Ovary (tissue), 10 donors: ENCODE measurements at places on chromosomes 1 and 21. TPM values are rescaled to one million over a fixed set of nuclear protein-coding genes. Genes with fewer than 3 reads are reported as not detected.

- H3K4me3 ChIP-seq: no peak overlapping the region
- H3K27ac ChIP-seq: no peak overlapping the region
- H3K36me3 ChIP-seq: no peaks in the 10 kb centered on the region
Measured at GRCh38 chr1:224251741-224252146, 68.7 kb downstream of the DEGS1 start.

Gene UMODL1
- 0.22 TPM for total RNA-seq

- no peaks in the 10 kb centered on the region for H3K36me3 ChIP-seq
- H3K4me3 ChIP-seq: no peak overlapping the region
- no peaks in the 10 kb centered on the region for H3K27me3 ChIP-seq
- DNase-seq: no peak
- H3K4me1 ChIP-seq: no peaks in the 10 kb centered on the region
Measured at GRCh38 chr1:204977318-204977717, 65.7 kb upstream of the CNTN2 start.

Gene GUCA2B
- not detected for total RNA-seq

DNA sequence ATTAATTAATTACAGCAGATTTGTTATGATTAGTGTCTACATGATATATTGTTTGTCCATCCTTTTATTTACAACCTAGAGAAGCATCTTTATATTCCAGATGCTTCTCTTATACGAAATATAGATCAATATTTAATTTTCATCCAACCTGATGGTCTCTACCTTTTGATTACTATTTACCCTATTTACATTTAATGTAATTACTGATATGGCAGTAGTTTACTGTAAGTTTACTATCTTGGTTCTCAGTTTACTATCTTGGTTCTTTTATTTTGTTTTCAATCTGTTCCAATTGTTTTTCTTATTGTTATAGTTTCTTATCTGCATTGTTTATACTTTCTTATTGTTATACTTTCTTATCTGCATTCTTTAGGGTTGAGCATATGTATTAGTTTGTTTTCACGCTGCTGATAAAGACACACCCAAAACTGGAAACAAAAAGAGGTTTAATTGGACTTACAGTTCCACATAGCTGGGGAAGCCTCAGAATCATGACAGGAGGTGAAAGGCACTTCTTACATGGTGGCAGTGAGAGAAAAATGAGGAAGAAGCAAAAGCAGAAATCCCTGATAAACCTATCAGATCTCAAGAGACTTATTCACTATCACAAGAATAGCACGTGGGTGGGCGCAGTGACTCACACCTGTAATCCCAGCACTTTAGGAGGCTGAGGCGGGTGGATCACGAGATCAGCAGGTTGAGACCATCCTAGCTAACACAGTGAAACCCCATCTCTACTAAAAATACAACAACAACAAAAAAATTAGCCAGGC is 28.9 kb downstream of the FAF1 start:
- DNase-seq: no peak
- H3K27ac ChIP-seq: no peak overlapping the region
- no peak overlapping the region for H3K4me3 ChIP-seq
- H3K4me1 ChIP-seq: no peaks in the 10 kb centered on the region
- no peaks in the 10 kb centered on the region for H3K36me3 ChIP-seq

Gene NR1I3
- total RNA-seq: not detected

- H3K4me3 ChIP-seq: no peak overlapping the region
- no peaks in the 10 kb centered on the region for H3K4me1 ChIP-seq
- DNase-seq: no peak
- no peak overlapping the region for H3K27ac ChIP-seq
- no peaks in the 10 kb centered on the region for H3K27me3 ChIP-seq
Measured at GRCh38 chr1:4004635-4005430, 104.8 kb upstream of the C1orf174 start.

DNA sequence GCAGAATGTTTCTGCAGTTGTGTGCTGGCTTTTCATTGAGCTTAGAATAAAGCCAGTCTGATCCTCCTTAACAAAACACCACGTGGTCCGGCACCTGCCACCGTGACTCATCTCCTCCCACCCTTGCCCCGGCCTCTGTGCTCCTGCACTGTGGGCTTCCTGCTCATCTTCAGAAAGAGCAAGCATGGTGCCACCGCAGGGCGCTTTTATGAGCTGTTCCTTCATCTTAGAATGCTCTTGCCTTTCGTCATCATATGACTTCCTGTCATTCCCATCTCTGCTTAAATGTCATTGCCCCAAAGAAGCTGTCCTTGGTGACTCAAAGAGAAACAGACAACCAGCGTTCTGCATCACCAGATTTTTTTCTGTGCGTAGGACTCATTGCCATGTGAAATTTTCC is 117.8 kb downstream of the HHAT start:
- H3K27me3 ChIP-seq: no peaks in the 10 kb centered on the region
- no peaks in the 10 kb centered on the region for H3K36me3 ChIP-seq
- no peak overlapping the region for H3K4me3 ChIP-seq
- no peaks in the 10 kb centered on the region for H3K4me1 ChIP-seq

GRCh38 chr1:235863699-235864093 is 3.0 kb downstream of the LYST start:
- no peaks in the 10 kb centered on the region for H3K27me3 ChIP-seq
- no peak overlapping the region for H3K4me3 ChIP-seq
- no peak for DNase-seq
- H3K36me3 ChIP-seq: no peaks in the 10 kb centered on the region
- peaks cover 7% of the 10 kb centered on the region for H3K4me1 ChIP-seq
- H3K27ac ChIP-seq: no peak overlapping the region

GRCh38 chr1:86387916-86388627 is 8.1 kb downstream of the ODF2L start:
- no peak for DNase-seq
- no peaks in the 10 kb centered on the region for H3K4me1 ChIP-seq
- no peak overlapping the region for H3K4me3 ChIP-seq
- no peak overlapping the region for H3K27ac ChIP-seq

Gene UBL4B
- not detected for total RNA-seq

DNA sequence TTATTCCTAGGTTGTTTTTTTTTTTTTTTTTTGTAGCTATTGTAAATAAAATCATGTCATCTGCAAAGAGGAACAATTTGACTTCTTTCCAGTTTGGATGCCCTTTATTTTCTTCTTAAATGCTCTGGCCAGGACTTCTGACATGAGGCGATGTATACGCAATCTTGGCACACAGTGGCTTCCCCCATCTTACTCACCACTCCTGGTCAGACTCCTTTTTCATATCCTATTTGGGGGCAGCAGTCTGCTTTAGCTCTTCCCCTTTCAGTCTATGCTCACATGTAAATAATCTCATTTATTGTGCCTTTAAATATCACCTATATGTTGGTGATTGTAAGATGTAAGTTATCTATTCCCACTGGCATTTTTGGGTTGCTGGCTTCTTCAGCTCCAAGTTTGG is 56.1 kb downstream of the SLAMF6 start:
- H3K27me3 ChIP-seq: no peaks in the 10 kb centered on the region
- no peaks in the 10 kb centered on the region for H3K4me1 ChIP-seq
- no peak overlapping the region for H3K4me3 ChIP-seq
- no peak overlapping the region for H3K27ac ChIP-seq
- H3K36me3 ChIP-seq: no peaks in the 10 kb centered on the region

Gene ADGRL2
- 64.8 TPM for total RNA-seq

- no peak overlapping the region for H3K4me3 ChIP-seq
- no peak overlapping the region for H3K27ac ChIP-seq
- H3K36me3 ChIP-seq: no peaks in the 10 kb centered on the region
- no peak for DNase-seq
Measured at GRCh38 chr21:31128234-31128633, 90.0 kb upstream of the KRTAP19-8 start.

Gene IL24
- total RNA-seq: not detected

GRCh38 chr1:179061360-179062282 is 20.2 kb upstream of the TOR3A start:
- no peak for DNase-seq
- no peaks in the 10 kb centered on the region for H3K36me3 ChIP-seq
- no peak overlapping the region for H3K27ac ChIP-seq
- no peaks in the 10 kb centered on the region for H3K27me3 ChIP-seq

DNA sequence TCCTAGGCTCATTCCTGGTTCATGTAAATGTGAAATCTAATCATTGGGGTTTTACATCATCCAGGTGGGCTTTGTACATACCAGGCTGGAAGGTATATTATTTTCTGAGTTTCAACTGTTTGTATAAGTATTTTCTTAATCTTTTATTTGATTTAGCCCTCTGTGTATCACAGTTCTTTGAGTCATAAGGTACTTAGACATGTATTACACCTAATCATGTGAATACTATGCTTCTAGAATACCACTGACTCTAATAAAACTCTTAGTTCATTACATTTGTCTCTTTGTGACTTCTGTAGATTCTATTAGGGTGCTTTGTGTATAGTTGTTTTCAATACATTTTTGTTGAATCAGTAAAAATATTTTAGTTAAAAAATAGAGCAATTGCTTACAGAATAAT is 92.8 kb downstream of the ZFYVE9 start:
- H3K27me3 ChIP-seq: no peaks in the 10 kb centered on the region
- no peak overlapping the region for H3K27ac ChIP-seq
- no peak for DNase-seq
- H3K4me3 ChIP-seq: no peak overlapping the region
- no peaks in the 10 kb centered on the region for H3K36me3 ChIP-seq
- H3K4me1 ChIP-seq: peaks cover 1% of the 10 kb centered on the region

DNA sequence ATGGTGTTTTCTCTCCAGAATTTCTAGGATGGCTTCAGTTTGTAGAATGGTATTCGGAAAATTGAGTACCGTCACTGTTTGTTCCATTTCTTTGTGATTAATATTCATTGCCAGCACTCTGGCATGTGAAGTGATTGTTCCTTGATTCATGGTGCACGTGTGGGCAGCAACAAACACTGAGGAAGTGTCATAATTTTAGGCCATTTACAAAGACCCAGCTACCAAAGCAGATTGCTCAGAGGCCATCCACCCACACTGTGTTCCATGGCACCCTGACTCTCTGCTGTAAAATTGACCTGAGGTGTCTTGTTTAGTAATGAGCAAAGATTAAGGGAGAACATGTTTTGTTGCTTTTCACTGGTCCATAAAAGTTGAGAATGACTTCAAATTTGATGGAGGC is 250.9 kb upstream of the FMN2 start:
- H3K4me3 ChIP-seq: no peak overlapping the region
- no peak overlapping the region for H3K27ac ChIP-seq
- DNase-seq: no peak
- no peaks in the 10 kb centered on the region for H3K27me3 ChIP-seq
- H3K4me1 ChIP-seq: peaks cover 1% of the 10 kb centered on the region

Gene PKLR
- not detected for total RNA-seq

Gene CRB1
- total RNA-seq: 1.5 TPM

Gene FCRL6
- total RNA-seq: 0.17 TPM

Gene ESRRG
- 1.7 TPM for total RNA-seq

GRCh38 chr21:33949516-33950430 is 34.2 kb upstream of the ATP5PO start:
- no peak overlapping the region for H3K4me3 ChIP-seq
- H3K27me3 ChIP-seq: no peaks in the 10 kb centered on the region
- DNase-seq: no peak

DNA sequence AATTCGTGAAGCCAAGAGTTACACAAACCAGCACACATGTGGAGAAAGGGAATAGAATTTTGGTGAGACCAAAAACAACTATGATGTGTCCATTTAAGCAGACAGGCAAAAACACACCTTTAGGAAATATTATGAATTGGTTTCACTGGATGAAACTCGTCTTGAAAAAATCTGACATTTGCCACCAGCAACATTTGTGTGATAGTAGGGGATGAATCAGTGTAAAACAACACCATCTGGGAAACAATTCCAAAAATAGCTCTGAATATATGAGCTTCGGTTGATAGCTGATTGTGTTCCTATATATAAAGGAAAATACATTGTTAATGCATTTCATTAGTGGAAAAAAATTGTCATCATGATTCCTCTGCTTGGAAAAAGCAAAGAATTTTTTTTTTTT is 327.8 kb downstream of the PAPPA2 start:
- no peaks in the 10 kb centered on the region for H3K4me1 ChIP-seq
- no peak overlapping the region for H3K27ac ChIP-seq
- no peak overlapping the region for H3K4me3 ChIP-seq
- no peaks in the 10 kb centered on the region for H3K36me3 ChIP-seq

Gene NENF
- total RNA-seq: 179 TPM

GRCh38 chr1:202585590-202585933 is 124.7 kb downstream of the SYT2 start:
- H3K36me3 ChIP-seq: no peaks in the 10 kb centered on the region
- DNase-seq: no peak
- no peak overlapping the region for H3K4me3 ChIP-seq
- H3K27me3 ChIP-seq: no peaks in the 10 kb centered on the region
- no peak overlapping the region for H3K27ac ChIP-seq
